NCI-H748 treated with DMSO at 0.1 percent for 48 hours (cell line): ENCODE measurements at places on chromosomes 11 and 22.

GRCh38 chr11:85164743-85165142 is 462.4 kb downstream of the DLG2 start:
- no peak for DNase-seq

DNA sequence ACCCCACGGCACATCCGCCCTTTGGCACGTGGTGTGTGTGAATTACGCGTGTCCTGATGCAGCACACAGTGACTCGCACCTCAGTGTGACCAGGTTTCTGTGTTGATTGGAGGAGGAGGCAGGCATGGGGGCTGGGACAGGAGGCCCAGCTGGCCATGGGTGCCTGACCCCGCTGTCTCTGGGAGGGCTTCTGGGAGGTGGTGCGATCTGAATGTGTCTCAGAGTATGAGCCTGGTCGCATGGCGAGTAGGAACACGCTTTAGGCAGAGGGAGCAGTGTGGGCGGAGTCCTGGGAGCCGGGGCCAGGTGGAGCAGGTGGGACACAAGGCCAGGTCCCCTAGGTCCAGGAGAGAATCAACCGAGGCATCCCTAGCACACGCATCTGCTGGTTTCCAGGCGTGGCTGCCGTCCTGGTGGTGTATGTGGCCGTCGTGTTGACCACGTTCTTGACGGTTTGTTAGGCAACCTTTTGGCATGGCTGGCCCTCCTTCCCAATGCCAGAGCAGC is 5.7 kb downstream of the GRAMD4 start:
- DNase-seq = no peak

DNA sequence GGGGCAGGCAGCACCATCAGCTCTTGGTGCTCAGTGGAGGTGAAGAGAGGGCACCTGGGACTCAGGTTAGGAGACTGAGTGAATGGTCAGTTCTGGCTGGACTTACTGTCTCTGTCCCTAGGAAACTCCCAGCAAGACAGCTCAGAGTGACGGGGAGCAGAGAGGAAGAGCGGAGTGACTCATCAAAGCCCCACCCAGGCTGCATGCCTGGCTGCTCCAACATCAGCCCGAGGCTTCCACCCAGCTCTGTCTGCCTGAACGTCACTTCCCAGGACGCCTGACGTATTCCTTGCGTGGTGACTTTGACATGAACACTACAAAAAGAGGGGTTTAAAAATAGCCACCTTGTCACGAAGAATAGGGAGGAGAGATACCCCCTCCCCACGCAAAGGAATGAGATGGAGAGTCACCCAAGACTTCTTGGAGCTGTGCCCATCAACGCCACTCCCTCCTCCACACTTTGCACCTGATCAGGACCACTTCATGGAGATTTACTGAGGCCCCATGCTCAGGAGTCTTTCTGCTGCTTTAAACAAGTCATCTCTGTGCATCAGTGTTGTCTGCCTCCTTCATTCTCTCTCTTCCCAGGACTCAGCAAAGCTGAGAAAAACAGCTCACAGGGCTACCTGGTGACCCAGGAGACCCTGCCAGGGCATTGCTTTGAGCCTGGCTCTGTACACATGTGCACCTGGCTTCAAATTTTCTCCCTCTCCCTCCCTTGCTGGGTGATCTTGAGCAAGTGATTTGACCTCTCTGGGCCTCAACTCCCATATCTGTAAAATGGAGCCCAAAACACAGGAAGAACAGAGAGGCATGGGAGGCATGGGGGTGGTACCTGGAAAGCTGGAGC is 83.1 kb downstream of the MN1 start:
- DNase-seq = no peak

GRCh38 chr11:133966921-133967598 is 10.3 kb upstream of the IGSF9B start:
- no peak for DNase-seq

- no peak for DNase-seq
Measured at GRCh38 chr11:75642402-75643113, 26.3 kb downstream of the MAP6 start.

- no peak for DNase-seq
Measured at GRCh38 chr22:21043860-21044535, 1.7 kb upstream of the LRRC74B start.

DNA sequence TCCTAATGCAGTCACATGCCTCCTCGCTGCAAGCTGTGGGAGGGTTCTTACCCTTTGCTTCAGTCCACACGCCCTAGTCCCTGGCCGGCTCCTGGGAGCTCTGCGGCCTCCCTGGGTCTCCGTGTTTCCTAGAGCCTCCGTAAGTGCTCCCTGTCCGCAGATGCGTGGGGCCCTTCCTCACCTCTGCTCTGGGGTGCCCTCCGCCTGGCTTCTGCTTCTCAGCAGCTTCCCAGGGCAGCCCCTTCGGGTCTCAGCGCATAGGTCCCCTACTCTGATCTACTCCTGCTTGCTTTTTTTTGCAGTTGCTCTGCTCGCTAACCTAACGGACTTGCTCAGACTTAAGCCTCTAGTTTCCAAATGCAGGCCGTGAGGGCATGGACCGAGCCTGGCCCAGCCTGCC is 22.4 kb downstream of the CAPN1 start:
- no peak for DNase-seq
